RKO (cell line): ENCODE measurements at places on chromosomes 6 and 20.

GRCh38 chr6:158131926-158132325 is 36.1 kb downstream of the SERAC1 start:
- DNase-seq, result peak; percentile 67

GRCh38 chr20:9439806-9440205 is 74.6 kb upstream of the LAMP5 start:
- no peak for DNase-seq

DNA sequence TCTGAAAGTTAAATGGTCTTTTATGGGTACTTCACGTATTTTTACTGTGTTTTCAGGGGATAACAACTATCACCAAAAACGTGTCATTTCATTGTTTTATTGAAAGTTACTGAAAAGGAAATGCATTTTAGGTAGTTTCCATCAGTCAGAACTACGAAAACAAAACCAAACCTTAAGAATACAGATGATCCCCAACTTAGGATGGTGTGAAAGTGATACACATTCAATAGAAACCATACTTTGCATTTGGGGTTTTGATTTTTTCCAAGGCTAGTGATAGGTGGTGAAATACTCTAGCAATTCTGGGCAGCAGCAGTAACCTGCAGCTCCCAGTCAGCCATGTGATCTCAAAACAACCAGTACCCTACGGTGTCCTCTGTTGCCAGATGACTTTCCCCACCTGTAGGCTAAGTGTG is 25.9 kb upstream of the EFHC1 start:
- DNase-seq, result no peak

- DNase-seq, result no peak
Observed at GRCh38 chr6:13421425-13422059, 65.9 kb downstream of the GFOD1 start.

GRCh38 chr20:49245921-49246740 is 26.9 kb downstream of the DDX27 start:
- peak; percentile 86 for DNase-seq

GRCh38 chr20:16587066-16587465 is 13.8 kb upstream of the KIF16B start:
- DNase-seq, result no peak

- DNase-seq, result peak; percentile 95
Observed at GRCh38 chr6:33299237-33299944, 649 bp upstream of the RGL2 start.

GRCh38 chr20:57190536-57191264 is 75.7 kb downstream of the BMP7 start:
- peak; percentile 37 for DNase-seq

GRCh38 chr6:156773935-156774852 is 3.0 kb upstream of the ARID1B start:
- DNase-seq, result no peak

GRCh38 chr20:18001131-18001921 is 32.5 kb downstream of the MGME1 start:
- DNase-seq, result peak; percentile 13

DNA sequence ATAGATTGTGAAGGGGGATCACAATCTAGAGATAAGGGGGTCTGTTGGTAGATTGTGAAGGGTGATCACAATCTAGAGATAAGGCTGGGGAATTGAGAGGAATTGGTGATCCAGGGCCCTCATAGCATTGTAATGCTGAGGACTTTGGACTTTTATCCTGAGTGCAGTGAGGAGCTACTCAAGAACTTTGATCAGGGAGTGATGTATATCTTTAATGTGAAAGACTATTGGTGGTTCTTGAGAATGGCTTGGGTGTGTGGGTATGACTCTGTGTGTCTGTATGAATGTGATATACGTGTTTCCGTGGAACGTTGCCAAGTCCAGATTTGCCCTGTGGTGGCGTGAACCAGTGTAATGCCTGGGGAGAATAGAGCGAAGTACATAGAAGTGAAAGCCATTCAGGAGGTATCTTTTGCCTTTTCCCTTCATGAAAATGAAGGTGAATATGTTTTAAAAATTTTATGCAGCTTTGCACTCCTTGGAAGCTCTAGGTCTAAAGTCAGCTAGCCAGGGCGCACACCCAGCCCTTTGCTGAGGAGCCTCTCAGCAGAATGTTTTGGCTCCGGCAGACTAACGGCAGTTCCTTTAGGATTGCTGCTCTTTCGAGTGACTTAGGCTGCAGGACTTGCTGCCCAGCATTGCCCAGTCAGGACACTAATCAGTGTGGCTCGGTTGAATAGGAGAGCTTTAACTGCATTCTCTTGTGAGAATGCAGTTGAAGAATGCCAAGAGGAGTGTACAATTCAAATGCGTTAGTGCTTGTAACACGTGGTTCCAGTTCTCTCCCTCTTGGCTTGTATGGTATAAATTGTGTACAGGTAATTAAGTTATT is 3.5 kb downstream of the ZFAND3 start:
- peak; percentile 15 for DNase-seq

DNA sequence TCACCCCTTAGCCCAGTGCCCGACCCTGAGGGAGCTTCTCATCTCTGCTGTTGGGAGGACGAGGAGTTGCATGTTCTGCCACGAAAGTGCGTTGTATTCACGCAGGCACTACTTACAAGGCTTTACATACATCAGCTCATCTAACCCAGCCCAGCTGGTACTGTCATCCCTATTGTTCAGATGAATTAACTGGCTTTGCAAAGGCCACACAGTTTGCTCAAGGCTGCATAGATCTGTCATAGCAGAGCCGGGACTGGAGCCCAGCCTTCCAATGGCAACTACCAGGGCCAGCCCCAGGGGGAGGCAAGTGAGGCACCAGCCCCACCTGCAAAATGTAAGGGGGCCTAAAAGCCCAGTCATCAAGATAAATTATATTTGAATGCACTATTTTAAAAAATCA is 257.6 kb downstream of the NFATC2 start:
- no peak for DNase-seq

DNA sequence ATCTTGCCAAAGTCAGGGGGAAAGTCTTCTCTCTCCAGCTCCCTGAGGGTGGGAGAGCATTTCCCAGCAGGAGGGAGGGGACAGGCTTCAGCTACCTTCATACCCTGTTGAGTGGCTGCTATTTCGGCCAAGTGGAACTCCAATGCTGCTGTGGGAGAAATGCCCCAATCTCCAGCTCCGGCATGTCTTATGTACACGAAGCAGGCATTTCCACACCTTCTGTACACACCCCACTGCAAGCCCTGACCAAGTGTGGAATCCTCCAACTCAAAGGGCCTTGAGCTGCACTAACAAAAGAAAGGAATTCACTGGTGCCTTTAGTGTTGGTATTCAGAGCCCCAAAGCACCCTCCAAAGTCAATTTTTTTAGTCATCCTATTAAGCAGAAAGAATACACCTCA is 313.6 kb upstream of the NT5E start:
- DNase-seq, result no peak

DNA sequence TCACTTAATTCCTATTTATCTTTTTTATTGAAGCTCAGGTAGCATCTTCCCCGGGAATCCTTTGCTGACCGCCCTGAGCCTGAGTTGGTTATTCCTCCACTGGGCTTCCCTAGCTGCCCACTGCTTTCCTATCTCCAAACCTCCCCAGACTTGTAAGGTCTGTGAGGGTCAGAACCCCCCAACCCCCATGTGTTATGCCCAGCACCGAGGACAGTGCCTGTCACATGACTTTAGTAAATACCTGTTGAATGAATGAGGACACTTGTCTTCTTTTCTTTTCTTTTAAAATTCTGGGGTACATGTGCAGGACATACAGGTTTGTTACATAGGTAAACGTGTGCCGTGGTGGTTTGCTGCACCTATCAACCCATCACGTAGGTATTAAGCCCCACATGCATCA is 105.9 kb downstream of the UST start:
- DNase-seq, result no peak

DNA sequence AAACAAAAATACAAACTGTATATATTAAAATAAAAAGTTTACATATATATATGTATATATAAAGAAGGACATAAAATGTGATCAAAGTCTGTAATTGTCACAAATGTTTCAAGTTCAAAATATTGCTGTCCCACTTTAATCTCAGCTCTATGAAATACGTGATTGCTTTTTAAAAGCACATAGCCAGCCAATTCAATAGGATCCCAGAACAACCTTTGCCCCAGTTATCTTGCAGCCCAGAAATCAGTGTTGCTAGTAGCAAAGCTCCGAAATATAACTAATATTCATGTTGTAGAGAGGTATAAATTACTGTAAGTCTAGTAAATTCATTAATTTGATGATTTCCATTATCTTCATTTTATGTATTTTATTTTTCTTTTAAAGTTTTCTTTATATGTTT is 114.6 kb downstream of the ELOVL4 start:
- no peak for DNase-seq

- peak; percentile 15 for DNase-seq
Observed at GRCh38 chr6:159279790-159280277, 110.6 kb downstream of the FNDC1 start.

DNA sequence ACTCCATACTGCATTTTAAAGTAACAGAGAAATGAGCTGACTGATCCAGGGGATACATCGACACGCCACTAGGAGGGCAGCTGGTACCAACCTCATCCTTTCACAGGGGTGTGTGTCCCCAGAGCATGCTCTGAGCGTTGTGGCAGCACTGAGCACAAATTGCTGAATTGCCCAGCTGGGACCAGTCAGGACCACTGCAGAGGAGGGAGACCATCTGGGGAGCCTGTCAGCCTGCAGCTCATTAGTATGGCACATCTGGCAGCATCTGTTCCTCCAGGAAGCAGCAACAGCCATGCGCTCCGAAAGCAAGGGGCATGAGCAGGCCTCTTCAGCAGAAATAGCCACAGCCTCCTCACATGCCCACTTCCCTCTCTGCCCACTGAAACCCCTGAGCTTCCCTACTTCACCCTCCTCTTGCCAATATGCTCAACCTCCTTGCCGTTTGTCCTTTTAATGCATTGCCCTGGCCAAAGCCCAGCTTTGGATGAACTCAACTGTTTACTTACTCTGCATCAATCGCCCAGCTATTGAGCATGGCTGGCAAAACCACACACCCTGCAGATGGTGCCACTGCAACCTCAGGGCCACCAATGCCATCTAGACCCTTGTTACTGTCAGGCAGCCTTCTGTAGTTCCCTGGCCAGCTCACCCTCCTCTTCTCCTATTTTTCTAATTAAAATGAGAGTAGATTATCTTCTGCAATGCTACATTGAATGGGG is 77.6 kb upstream of the NEDD9 start:
- DNase-seq, result no peak

DNA sequence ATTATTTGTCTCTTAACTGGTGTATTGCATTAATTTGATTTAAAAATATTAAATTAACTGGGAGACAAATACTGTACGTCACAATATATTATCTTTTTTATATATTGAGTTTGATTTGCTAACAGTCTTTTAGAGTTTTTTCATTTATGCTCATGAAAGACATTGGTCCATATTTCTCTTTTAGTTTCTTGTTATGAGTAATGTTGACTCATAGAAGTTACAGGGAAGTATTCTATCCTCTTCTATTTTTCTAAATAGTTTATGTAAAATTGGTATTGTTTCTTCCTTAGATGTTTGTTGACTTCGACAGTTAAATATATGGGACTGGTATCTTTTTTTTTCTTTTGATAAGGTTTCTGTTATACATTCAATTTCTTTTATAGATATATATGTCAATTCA is 1115.6 kb upstream of the CITED2 start:
- peak; percentile 38 for DNase-seq

DNA sequence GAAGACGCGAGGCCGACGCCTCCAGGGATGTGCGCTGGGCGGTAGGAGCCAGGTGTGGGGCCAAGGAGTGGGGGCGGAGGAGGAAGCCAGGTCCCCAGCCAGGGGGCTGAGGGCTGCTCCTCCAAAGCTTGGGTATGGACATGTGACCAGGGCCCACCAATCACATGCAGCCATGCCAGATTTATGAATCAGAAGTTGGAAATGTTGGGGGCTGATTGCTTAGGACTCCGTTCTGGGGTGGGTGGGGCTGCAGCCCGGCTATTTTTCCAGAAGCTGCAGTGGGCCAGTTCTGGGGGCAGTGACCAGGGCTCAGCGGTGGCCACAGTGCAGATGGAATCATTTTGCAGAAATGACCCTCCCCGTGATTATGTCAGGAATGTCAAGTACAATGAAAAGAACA is 96.0 kb downstream of the CEBPB start:
- no peak for DNase-seq

GRCh38 chr6:113855500-113856374 is 1.4 kb upstream of the MARCKS start:
- DNase-seq, result peak; percentile 38

DNA sequence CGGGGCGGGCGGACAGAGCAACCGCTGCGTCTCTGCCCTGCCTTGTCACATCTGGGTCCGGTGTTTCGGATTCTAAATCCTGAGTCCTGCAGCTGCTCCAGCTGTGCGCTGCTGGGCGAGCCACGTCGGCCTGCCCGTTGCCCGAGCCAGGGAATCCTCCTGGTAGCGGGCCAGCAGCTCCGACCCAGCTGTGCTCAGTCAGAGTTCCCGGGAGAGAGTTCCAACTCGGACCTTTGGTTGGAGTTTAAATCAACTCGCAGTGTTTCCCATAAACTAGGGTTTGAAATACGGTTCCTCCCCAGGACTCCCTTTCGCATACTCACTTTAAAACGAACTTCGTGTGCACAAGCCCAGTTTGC is 315 bp upstream of the PDE10A start:
- DNase-seq, result no peak

DNA sequence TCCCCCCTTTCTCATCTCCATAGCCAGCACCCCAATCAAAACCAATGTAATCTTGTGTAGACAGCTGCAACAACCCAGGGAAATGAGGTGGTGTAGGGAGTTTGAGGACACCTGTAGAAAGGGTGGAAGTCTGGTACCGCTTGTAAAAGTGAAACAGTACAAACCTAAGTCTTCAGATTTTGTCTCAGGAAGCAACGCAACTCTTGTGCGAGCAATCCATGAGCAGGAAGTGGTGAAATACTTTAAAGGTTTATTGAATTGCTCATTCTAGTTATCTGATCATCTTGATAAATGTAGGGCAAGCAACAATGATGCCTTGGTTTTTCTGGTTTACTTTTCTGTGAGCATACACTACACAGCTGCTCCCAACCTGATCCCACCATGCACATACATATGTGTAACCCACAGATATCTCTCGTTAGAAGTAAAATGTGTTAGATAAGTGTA is 71.1 kb upstream of the THEMIS start:
- peak; percentile 58 for DNase-seq

DNA sequence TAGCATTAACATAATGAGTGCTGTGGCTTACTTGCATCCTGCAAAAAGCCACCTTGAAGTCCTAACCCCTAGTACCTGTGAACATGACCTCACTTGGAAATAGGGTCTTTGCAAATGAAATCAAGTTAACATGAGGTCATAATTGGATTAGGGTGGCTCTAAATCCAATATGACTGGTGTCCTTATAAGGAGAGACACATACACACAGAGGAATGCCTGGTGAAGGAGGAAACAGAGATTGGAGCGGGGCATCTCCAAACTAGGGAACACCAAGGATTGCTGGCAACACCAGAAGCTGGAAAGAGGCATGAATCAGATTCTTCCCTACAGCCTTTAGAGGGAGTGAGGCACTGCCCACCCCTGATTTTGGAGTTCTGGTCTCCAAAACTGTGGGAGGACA is 17.6 kb upstream of the RPS6KA2 start:
- no peak for DNase-seq
